ENCODE measurements at places on chromosomes 16 and 17.

- DNase-seq: no peak
These were observed 40.4 kb upstream of the NOS2 start for GRCh38 chr17:27840688-27841087.

- no peak for DNase-seq
These were observed 45.4 kb downstream of the NDEL1 start for GRCh38 chr17:8481089-8481488.

DNA sequence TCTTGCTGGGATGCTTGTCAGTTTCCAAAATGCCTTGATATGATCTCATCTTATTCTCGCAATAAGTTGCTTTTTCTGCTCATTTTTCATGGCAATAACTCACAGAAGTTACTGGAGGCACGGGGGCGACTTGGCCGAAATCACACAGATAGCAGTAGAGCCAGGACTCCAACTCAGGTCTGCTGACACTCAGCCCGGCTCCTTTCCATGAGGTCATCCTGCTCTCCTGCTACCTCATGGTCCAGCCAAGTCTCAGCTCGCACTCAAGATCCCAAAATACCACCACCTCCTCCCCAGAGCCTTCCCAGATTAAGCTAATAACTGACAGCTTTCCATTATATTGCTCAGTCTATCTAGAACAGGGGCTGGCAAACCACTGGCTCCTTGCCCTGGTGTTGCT, 269.5 kb downstream of the MAP2K4 start:
- DNase-seq: no peak

GRCh38 chr17:68344701-68345136, 53.4 kb downstream of the ARSG start:
- DNase-seq: no peak

GRCh38 chr17:49557312-49558024, 18.2 kb upstream of the NXPH3 start:
- DNase-seq: peak; percentile 29

DNA sequence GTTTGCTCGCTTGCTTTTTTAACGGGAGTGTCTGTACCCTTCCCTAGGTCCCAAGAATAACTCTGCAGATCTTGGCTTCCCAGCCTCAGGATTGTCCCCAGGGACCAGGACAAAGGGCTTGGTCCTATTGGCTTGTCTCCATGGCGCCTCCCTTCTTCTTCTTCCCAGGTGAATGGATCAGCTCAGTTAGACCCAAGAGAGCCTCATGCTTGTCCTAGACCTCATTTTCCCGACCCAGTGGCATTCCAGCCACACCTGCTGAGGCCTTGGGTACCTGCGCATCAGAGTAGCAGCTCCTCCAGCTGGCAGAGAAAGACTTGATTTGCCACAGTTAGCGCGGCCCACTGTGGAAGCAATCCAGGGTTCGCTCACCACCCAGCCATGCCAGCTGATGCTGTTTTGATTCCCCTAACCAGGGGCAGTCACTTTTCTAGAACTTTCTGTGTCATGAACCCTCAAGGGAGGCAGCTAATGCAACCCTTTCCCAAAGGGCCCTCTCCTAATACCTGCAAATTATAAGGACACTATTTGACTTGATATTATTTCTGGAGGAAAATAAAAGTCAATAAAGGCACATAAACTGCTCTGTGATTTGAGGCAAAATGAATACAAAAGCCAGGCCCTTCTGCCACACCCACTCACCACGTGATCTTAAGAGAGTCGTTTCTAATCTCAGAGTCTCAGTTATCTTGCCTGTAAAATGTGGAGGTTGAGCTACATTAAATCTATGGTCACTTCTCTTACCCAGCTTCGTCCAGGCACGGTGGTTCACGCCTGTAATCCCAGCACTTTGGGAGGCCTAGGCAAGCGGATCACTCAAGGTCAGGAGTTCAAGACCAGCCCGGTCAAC, 13.9 kb downstream of the GPR142 start:
- no peak for DNase-seq

- no peak for DNase-seq
These were observed 124.9 kb downstream of the MRTFB start for GRCh38 chr16:14196011-14196410.

DNA sequence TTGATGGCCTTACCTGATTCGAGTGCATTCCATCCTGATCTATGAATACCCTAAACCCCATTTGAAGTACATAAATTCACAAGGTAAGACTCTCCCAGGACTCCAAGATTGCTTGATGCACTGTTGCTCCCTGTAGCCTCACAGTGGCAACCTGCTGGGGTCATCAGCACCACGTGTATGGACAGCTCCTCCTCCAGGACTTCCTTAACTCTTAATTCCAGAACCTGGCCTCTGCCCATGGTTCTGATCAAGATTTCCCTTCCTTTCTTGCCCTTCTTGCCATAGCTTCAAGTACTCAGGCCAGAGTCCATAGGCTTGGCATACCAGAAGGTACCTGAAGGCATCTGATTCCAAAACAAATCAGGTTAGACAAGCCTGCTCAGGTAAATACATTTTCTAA, 34.0 kb upstream of the NLK start:
- no peak for DNase-seq

DNA sequence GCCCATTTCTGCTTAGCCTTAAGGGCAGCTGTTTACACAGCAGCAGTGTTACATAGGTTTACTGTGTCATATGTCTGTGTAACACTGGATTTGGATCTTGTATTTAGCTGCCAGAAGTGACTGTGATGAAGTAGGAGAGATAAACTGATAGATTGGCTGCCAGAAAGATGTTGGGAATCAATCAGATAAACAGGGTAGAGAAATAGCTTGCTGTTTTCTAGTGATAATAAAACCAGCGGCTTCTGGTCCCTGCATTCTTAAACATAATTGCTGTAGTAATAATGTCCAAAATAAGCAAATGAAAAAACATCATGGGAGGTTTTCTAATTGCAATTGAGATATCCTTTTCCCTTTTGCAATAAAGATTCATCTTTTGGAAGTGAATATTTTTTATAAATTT, 68.7 kb downstream of the AATF start:
- no peak for DNase-seq

GRCh38 chr17:28901866-28902818, 737 bp downstream of the DHRS13 start:
- peak; percentile 23 for DNase-seq

DNA sequence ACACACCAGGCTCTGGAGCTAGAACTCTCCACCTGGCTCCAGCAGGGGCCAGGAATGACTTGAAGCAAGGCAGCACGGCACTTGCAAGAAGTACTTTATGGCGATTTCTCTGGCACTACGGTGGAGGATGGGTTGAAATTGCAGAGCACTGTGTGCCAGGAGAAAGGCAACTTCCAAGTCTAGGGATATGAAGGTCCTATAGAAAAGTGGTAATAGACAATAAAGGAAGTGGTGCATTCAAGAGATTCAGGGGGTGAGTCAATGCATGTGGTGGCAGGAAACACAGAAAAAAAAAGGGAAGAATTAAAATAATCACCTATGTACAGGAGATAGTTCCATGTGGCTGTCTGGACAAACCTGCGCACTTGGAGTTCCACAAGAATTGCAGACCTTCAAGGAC, 240.3 kb upstream of the DYNLRB2 start:
- DNase-seq: no peak

- DNase-seq: no peak
These were observed 8.2 kb downstream of the PLCD3 start for GRCh38 chr17:45123930-45124796.

GRCh38 chr16:50467559-50467942, 80.6 kb upstream of the NKD1 start:
- DNase-seq: no peak

DNA sequence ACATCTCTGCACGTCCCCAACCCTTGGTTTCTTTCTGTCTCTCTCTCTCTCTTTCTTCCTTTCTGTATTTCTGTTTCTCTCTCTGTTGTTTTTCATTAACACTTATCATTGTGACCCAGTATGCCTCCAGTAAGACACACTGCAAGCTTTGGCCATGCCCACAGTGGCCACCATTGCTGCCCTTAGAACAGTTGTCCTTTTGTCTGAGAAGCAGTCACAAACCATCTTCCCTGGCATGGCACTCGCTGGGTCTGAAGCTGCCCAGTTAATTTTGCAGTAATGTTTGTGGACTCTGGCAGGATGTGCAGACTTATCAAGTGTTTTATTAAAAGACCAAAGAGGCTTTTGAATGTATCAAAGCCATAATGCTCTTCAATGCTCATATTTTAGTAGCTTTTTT, 146.9 kb downstream of the MSI2 start:
- DNase-seq: no peak

DNA sequence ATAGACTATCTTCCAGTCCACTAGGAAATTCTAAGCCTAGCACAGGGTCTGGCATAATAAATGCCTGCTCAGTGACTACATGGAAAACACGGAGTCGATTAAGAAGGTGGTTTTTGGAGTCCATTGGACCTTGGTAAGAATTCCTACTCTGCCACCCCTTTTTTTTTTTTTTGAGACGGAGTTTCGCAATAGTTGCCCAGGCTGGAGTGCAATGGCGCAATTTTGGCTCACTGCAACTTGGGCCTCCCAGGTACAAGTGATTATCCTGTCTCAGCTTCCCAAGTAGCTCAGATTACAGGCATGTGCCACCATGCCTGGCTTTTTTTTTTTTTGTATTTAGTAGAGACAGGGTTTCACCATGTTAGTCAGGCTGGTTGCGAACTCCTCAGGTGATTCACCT, 123.2 kb downstream of the HS3ST2 start:
- DNase-seq: no peak

- no peak for DNase-seq
These were observed 28.2 kb upstream of the ADGRG1 start for GRCh38 chr16:57600048-57600835.

- DNase-seq: no peak
These were observed 66.0 kb downstream of the SMPD3 start for GRCh38 chr16:68382296-68382718.

GRCh38 chr16:23248261-23249194, 53.6 kb upstream of the SCNN1B start:
- DNase-seq: no peak

- DNase-seq: no peak
These were observed 5.1 kb upstream of the RBFOX3 start for GRCh38 chr17:79615926-79616325.

DNA sequence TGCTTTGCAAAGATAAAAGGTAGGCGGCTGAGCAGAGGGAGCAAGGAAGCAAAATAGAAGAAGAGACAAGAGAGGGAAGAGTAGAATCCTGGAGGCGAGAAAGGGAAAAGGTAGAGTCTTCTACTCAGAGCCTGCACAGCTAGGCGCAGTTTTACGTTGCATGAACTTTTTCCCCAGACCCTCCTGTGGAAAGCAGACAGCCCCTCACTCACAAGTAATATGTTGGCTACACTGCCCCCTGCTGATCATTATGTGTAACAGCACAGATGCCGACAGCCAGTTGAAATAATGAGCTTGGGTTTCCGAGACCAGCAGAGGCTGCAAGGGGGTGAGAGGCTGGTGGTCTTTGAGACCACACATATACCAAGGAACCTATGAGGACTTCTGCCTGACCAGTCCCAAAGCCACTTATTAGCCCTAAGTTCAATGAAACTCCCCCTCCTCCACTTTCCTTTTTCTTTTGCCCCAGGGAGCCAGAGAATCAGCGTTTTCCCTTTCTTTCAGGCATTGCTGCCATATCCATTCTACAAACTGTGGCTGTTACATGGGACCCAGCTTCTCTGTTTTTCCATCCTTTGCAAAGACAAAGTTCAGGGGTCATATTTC, 22.5 kb upstream of the CMTR2 start:
- DNase-seq: no peak

- DNase-seq: no peak
These were observed 75.0 kb downstream of the GPRC5B start for GRCh38 chr16:19809693-19810092.

DNA sequence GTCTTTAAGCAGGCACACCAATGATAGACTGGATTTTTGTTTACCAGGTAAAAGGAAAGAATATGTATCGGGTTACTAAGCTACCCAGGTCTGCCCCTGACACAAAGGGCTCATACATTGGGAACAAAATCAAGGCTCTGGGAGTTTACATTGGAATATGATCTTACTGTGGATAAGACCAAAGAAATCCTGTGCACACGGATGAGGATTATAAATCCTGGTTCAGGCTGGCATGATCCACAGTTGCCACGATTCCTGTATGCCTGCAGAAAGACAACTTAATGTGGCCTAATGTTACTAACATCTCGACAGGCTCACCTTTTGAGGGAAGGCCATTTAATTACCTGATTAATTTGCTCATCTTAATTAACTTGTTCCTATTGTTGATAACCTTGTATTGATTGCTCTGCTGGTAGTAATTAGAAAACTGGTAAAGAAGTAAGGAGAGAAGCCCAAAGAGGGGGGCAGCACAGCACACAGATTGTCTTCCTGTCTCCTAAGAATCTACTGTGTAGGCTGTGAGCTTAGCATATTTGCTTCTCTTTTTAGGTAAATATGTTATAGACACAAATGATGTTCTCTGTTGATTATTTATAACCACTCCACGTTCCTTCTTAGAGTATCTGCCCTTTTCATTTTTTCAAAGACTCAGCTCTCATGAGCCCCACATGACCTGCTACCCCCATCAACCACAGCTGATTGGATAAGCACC, 51.0 kb upstream of the TOX3 start:
- DNase-seq: peak; percentile 41
